ENCODE measurements at places on chromosomes 3 and 15.

- no peak for DNase-seq
Observed at GRCh38 chr15:92324101-92324963, 69.3 kb upstream of the ST8SIA2 start.

DNA sequence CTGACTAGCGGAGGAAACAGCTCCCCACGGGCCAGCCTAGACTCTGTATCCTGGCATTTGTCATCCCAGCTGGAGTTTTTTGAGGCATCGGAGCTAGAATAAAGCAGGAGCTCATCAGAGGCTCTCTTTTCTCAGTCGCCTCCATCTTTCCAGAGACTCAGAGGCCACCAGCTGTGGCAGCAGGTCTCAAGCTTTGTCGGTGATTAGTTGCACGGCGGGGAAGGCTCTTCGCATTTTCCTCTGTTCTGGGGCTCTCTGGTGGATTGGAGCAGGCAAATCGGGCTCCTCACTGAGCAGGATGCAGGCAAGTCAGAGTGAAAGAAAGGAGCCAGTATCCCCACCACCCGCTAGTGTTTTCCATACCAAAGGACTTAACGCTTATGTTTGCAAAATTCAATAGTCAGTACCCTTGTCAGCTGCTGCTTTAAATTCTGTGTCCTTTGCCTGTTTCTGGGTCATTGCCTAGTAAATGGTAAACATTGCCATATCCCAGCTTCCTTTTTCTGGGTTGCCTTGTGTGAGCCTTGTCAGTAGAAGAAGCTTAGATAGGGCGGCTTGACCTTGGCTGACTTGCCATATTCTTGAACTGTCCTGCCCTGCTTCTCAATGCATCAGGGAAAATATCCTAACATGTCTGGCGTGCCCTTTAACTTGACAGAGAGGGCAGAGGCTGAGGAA is 127.1 kb downstream of the PTPRG start:
- DNase-seq, result no peak

DNA sequence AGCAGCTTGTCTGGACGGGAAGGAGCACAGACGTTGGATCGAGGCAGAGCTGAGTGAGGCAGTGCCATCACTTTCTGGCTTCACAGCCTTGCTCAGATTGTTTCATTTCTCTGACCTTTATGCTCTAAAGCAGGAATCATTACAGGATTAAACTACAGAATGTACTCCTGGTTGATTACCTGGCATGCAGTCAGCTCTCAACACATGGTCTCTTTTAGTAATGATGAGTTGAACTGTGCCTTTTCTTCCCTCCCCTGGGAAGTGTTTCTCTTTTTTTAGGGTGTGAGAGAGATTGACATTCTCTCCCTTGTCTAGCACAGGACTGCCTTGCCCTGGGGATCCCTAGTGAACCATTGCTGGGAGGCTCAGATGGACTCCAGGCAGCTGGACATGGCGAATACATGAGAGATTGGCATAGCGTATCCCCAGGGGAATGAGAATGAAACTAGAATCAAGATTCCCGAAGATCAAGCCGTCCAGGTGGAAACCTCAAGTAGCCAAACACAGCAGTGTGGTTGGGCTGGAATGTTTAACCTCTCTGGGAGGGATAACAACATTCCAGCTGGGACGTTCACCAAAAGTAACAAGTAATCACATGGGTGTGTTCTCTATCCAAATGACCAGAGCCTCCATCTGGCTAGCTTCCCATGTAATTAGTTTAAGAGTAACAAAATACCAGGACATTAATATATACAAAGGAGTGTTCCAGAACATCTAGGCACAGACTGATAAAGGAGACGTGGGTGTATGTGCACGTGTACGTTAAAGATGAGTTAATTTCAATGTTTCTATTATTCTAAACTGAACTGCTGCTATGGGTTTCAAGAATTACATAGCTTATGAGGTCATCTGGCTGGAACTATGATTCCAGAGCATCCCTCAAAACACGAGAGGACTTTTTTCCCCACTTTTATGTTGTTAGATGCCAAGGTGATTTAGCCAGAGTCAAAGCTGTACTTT is 118.6 kb upstream of the NR2E3 start:
- DNase-seq, result no peak

GRCh38 chr3:56296361-56296760 is 171.9 kb downstream of the ERC2 start:
- DNase-seq, result no peak

- DNase-seq, result no peak
Observed at GRCh38 chr3:140493271-140493670, 184.6 kb upstream of the TRIM42 start.

DNA sequence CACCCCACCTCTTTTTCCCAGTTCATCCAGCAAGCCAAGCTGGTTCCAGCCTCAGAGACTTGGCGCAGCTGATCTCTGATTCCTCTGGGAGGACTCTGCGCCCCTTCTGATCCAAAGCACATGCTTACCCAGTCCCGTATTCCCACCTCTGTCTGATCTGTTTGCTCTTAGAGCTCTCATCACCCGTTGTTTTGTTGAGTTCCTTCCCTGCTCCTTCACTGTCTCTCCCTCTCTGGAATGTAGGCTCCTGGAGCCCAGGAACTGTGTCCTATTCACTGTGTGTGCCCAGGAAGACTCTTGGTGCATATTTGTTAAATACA is 1.3 kb upstream of the ZXDC start:
- no peak for DNase-seq

GRCh38 chr3:49098429-49098828 is 4.6 kb upstream of the QRICH1 start:
- DNase-seq, result no peak

DNA sequence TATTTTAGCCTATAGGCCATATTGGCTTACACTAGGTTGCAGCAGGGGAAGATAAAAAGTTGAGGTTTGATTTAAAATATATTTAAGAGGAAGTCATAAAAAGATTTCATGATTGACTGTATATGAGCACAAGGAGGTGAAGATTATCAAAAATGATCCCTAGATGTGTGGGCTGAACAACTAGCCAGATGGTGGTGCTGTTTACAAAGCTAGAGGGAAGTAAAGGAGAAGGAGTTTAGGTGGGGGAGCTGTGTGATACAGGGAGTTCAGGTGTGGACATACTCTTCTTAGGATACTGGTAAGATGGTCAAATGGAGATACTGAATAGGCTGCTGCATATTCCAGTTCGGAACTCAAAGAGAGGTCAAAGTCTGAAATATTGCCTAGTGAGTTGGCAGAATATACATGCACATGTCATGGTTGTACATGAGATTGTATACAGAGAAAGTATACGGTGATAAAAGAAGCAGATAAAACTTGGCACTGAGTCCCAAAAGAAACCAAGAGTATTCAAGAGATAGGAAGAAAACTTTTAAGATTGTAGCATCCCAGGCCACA is 727.8 kb downstream of the NLGN1 start:
- DNase-seq, result peak; percentile 2

DNA sequence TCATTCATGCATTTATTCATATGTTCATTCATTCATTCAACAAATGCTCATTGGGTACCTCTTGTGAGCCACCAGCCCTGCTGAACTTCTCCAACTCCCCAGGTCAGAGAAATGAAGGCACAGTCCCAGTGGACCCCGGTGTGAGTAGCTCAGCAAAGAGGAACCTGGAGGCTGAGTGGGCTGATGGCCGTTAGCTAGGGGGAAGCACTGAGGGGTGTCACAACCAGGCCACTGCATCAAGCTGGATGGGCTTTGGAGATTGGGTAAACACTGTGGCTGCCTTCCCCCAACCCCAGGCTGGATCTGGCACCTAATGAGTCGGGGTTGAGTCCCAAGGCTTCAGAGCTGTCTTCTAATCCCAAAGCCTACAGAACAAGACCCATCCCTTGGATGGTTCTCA is 12.1 kb upstream of the ALAS1 start:
- no peak for DNase-seq

GRCh38 chr3:194888916-194889315 is 203.2 kb downstream of the FAM43A start:
- DNase-seq, result no peak

DNA sequence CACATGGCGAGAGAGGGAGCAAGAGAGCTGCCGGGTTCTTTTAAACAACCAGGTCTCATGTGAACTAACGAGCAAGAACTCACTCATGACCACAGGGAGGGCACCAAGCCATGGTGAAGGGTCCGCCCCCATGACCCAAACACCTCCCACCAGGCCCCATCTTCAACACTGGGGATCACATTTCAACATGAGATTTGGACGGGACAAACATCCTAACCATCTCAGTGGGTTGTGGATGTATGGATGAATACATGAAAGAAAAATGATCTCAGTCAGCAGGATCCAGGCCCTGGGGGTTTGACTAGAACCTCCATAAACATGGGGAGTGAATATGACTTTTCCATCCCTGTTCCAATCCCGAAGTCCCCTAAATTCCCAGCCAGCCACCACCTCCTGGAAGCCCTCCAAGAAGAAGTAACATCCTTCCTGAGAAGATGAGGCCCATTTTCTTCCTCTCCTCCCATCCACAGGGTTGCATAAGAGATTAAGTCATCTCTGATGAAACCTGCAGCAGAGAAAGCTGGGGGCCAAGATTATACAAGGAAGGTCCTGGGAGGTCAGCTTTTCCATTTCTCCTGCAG is 9.5 kb downstream of the CAV3 start:
- no peak for DNase-seq

DNA sequence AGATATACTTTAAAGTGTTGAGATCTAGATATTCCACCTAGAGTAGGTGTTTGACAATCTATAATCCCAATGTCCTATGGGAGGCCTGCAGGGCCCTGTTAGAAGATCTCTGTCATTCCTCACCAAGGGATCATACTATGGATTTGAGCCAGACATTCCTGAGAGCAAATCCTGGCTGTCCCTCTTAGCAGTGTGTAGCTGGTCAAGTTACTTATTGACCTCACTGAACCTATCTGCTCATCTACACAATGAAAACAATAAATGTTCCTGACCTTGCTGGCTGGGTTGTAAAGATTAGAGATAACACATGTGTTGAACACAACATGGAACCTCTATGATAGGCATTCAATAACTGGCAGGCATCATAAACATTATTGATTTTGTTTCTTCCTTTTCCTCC is 265.6 kb upstream of the ATP11B start:
- no peak for DNase-seq

GRCh38 chr3:130341388-130341787 is 4.1 kb upstream of the COL6A5 start:
- DNase-seq, result no peak

GRCh38 chr3:185225523-185225922 is 28.3 kb downstream of the EHHADH start:
- no peak for DNase-seq

GRCh38 chr3:73874161-73874560 is 249.4 kb upstream of the PDZRN3 start:
- no peak for DNase-seq

DNA sequence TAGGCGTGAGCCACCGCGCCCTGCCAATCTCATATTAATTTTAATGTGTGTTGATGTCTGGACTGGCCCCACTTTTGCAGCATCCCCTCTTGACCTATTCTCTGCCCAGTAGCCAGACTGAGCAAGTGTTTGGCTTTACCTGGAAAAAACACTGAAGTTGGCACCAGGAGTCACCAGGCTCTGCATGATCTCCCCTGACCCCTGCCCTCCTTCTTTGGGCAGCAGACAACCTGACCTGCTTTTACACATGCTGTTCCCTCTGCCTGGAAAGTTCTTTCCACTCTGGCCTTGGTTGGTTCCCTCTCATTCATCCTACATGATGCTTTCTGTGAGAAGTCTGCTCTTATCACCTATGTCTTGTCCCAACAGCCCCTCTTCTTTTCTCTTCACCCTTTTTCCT is 67.9 kb upstream of the SLC2A2 start:
- DNase-seq, result no peak

GRCh38 chr3:140924097-140924873 is 17.4 kb upstream of the SLC25A36 start:
- no peak for DNase-seq

GRCh38 chr3:28577941-28578500 is 229.4 kb upstream of the AZI2 start:
- DNase-seq, result no peak

GRCh38 chr3:16433701-16434151 is 79.8 kb downstream of the RFTN1 start:
- peak; percentile 39 for DNase-seq

GRCh38 chr3:165128544-165128943 is 50.2 kb upstream of the SI start:
- DNase-seq, result no peak

Measured in GM20000 (cell line).